ENCODE measurements at places on chromosomes 11 and 22.

GRCh38 chr11:84056653-84057376 is 770.6 kb upstream of the CCDC90B start:
- DNase-seq: no peak

DNA sequence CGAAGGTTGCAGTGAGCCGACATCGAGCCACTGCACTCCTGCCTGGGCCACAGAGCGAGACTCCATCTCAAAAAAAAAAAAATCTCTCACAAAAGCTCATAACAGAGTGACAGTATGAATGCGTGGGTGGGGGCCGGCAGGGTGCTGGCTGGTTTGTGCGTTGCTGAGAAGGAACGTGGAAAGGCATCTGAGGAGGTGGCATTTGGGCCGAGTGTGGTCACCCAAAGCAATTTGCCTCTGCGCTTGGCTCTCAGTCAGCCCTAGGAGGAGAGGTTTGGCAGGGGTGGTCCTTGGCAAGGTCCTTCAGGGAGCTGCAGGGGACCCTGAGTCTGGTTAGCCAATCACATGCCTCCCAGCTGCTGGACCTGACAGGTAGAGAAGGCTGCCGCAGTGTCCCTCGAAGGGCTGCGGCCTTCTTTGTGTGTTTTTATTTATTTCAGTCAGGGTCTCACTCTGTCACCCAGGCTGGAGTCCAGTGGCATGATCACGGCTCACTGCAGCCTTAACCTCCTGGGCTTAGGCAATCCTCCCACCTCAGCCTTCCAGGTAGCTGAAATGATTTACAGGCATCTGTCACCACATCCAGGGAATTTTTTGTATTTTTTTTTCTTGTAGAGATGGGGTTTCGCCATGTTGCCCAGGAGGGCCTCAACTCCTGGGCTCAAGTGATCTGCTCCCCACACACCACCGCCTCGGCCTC is 23.5 kb upstream of the OSBPL5 start:
- no peak for DNase-seq

DNA sequence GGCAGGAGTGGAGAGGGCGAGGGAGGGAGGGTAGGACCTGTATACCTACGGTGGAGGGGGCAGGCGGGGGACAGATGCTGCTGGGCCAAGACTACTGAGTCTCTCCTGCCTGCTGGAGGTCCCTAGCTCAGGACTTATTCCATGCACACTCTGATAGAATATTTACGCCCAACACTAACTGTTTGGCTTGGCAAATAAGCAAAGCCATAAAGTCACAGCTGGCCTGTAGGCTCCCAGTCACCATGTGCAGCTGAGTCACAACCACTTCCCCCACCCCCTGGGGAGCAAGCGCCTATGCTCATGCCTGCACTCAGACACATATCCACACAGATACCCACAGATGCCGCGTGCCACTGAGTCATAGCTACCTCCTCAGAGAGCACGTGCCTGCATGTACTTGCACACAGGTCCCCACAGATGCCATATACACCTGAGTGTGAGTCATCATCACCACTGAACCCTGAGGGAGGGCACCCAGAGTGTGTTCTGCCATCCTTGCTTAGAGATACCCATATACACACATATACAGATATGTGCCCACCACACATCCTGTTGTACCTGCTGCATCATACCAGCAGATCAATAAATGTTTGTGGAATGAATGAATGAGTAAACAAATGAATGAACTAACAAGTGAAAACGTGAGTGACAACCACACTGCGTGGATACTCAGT is 95.8 kb downstream of the SWAP70 start:
- peak; percentile 44 for DNase-seq

DNA sequence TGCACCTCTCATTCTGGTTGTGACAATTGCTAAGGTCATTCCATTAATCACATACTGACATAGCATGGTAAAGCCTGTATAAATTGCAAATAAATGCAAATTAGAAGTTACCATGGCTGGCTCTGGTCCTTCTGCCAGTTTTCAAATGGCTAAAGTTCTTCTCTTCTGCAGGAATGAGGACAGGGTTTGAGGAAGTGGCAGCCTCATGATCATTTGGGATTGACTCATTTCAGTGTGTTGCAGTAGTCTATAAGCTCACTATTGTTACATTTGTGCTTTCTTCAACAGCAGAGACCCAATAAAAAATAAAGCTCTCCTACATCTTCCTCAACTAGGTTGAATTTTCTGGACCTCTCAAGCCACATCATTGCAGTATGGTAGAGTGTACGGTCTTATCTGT is 60.3 kb downstream of the NECTIN1 start:
- DNase-seq: no peak

DNA sequence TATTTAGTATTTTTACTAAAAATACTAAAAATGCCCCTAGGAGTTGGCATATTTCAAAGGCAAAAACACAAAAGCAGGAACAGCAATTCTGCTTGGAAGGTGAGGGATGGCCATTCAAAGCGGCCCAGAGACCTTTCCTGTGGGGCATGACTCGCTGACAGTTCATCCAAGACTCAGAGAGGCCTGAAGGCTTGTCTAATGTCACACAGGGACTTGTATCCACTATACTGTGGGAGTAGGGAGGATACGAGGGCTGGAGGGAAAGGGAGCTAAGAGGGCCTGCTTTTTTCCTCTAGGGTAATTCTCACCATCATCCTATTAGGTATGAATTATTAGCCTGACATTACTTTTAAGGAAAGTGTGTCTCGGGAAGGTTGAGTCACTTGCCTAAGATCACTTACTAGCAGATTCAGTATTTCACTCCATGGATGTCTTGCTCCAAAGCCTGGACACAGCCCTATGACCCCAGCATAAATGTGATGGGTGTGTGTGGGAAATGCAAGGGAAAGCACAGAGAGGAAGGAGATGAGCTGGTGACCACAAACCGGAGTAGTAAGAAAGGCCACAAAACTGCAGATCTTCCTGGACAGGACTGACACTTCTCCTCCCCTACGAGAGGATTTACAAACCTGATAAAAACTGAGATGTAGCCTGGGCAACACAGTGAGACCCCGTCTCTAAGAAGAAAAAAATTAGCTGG is 16.7 kb upstream of the UCP3 start:
- DNase-seq: no peak

GRCh38 chr22:19035474-19036228 is 86.6 kb downstream of the DGCR2 start:
- DNase-seq: peak; percentile 18

GRCh38 chr11:118003456-118003855 is 17.3 kb downstream of the IL10RA start:
- no peak for DNase-seq

DNA sequence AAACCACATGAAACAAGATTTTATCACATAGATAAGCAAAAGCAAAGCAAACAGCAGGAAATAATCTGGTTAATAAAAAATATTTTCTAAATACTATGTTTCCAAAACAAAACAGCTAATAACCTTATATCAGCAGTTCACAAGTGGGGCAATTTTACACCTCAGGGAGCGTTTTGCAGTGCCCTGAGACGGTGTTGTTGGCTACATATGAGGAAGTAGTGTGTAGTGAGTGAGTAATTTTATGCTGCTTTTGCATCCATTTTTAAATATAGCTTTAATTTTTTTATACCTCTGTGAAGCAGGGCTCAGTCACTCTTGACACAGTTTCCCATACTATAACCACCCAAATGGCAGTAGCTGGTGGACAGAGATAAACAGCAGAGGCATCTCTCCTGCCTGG is 438.5 kb upstream of the B3GAT1 start:
- no peak for DNase-seq

DNA sequence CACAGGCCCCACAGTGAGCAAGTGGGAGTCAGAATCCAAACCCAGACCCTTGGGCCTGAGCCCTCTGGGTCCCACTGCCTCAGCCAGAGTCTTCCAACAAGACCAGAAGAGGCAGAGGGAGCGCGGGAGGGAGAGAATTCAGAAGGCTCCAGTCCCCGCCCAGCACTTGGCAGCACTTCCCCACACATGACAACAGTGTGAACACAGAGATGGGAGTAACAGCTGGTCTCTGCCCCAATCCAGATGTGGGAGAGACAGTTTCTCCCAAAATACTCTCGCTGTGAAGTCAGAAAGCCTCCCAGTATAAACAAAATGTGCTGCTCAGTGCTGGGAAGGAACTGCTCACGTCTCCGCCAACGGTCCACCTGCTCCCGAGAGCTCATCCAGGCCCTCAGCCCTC is 219.9 kb downstream of the MN1 start:
- no peak for DNase-seq

DNA sequence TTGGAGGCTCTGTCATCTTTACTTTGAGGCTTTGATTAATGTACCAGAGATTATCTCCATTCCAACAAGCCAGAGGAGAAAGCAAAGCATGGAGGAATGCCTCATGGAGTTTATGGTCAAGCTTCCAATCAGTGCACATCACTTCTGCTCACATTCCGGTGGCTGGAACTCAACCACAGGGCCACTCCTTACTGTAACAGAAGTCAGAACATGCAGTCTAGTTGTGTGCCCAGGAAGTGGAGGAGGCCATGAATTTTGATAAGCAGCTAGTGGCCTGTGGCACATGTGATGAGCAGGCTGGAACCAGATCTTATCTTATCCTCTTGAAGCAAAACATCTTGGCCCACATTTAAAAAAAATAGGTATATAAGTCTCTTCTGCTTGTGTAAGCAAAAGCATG is 258.9 kb upstream of the ARHGAP20 start:
- no peak for DNase-seq

DNA sequence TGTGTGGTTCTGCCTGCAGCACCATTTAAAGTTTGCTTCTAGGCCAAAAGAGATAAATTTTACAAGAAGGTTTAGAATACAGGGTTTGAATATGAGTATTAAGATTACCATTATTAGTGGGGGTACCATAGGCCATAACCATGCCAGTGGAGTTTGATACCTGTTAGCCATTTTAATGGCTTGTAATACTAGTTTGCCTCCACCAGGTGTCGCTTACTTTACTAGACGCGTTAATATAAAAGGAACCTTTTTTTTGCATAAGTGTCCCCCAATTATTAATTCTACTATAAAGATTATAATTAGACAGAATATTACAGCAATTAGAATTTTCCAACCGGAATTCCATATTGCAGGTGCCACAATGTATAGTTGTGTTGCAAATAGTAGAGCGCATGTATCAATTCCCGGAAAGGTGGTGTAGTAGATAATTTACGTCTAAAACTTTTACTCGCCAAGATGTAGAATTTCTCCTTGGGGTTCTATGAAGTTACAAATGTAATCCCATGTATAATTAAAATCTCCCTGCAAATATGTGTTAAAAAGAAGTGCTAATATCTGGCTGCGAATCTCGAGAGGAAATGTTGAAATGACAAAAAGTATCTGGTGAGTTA is 16.1 kb downstream of the MS4A6E start:
- no peak for DNase-seq

DNA sequence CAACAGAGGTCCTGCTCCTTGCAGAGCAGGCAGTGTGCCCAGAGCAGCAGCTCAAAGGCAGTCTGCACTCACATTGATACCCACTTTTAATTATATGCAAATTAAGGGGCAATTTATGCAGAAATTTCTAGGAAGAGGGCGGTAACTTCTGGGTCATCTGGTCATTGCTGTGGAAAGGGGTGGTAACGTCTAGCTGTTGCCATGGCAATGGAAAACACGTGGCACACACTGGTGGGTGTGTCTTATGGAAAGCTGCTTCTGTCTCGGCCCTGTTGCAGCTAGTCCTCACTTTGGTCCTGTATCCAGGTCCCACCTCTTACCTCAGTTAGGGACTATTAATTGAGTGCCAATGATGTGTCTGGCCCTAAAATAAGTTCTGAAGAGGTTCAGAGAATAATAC is 36.8 kb downstream of the BARX2 start:
- no peak for DNase-seq

DNA sequence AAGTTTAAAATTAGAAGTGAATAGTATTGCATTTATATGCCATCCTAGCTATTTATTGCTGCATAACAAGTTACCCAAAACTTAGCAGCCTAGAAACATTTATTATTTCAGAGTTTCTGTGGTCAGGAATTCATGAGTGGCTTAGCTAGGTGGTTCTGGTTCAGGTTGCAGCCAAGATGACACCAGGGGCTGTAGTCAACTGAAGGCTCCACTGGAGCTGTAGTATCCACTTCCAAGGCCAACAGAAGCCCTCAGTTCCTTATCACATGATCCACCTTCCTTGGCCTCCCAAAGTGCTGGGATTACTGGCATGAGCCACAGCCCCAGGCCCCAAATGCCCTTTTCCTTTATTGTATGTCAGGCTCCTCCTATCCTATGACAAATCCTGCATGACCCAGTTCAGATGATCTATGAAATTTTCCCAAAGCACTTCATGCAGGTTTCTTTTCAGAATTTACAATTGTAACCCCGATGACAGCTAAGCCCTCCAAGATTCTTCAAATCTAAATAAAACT is 6.1 kb upstream of the ALG8 start:
- DNase-seq: no peak

DNA sequence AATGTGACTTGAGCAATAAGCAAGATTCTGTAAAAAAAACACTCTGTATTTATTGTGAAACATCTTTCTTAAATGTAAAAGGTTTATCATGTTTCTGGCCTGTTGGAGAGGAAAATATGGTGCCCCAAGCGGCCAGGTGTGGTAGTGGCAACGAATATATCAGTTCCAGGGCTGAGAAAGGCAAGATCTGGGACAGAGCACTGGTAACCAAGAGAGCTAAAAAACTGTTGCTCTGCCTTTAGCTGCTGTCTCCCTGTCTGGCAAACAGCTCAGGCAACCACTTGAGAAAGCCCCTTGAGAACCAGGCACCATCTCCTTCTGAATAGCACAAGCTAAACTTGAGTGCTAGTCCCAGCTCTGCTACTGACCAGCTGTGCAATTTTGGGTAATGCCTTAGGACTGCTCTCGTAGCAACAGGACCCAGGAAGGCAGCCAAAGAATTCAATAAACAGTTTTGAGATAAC is 129.9 kb downstream of the KCNC1 start:
- DNase-seq: no peak

DNA sequence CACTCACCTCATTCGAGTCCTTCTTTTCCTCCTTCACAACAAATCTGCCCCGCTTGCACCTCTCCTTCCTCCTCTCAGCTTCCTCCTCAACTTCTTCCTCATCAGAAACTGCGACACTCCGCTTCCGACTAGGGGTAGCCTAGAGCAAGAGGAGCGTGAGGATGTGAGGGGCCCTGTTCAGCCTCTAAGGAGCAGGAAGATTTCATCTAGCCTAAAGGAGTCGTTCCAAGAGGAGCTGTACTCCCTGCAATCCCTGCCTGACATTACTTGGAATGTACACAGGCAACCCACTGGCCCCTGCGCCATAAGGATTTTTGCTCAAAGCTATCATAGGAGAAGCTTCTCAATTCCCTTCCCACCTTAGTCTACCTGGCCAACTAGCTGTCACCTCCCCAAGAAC is 34.5 kb downstream of the MORC2 start:
- no peak for DNase-seq

GRCh38 chr11:87528752-87529151 is 491.0 kb downstream of the TMEM135 start:
- no peak for DNase-seq

GRCh38 chr11:119845756-119846155 is 116.8 kb upstream of the NECTIN1 start:
- no peak for DNase-seq

- no peak for DNase-seq
Measured at GRCh38 chr11:69530278-69531070, 49.0 kb downstream of the LINC01488 start.

GRCh38 chr22:44665115-44665514 is 36.9 kb upstream of the PRR5 start:
- no peak for DNase-seq
